ENCODE measurements at places on chromosomes 3 and 15.
A peak's percentile ranks its signal among the peaks of the same experiment; 100 is the strongest.

- DNase-seq = no peak
Observed at GRCh38 chr15:72272997-72273352, 621 bp upstream of the PARP6 start.

DNA sequence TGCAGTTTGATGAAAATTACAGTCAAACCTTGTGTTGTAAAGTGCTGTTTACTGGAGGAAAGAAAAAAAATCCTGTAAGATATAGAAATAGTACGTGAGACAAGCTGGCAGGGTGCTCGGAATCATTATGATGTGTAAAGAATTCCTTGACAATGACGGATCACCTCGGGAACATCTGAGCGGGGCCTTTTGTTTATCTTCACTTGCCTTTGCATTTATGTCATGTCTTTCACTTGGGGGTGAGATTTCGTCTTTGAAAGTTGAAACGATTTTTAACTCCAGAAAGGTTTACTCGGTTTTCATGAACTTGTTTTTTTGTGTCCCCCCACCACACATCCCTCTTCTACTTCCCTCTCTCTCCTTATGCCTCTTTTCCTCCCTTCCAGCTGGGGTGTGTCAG lies 128.3 kb upstream of the VEPH1 start:
- DNase-seq = no peak

DNA sequence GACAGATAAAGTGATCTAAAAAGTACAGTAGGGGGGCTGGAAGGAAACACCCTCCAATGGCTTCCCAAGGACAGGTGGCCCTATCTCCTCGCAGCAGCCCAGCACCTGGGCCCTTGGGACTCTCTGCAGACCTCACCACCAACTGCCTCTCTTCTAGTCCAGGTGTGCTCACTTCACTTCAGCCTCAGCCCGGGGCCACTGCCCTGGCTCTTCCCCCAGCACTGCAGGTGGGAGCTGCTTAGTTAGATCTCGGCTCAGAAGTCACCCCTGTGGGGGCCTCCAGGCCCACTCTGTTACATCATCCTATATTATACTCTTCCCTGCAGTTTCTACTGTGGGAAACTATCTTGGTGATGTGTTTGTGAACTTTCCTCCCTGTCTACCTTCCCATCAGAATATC lies 2.0 kb downstream of the KLF15 start:
- no peak for DNase-seq

GRCh38 chr15:59439576-59439975 lies 1.6 kb downstream of the FAM81A start:
- no peak for DNase-seq

DNA sequence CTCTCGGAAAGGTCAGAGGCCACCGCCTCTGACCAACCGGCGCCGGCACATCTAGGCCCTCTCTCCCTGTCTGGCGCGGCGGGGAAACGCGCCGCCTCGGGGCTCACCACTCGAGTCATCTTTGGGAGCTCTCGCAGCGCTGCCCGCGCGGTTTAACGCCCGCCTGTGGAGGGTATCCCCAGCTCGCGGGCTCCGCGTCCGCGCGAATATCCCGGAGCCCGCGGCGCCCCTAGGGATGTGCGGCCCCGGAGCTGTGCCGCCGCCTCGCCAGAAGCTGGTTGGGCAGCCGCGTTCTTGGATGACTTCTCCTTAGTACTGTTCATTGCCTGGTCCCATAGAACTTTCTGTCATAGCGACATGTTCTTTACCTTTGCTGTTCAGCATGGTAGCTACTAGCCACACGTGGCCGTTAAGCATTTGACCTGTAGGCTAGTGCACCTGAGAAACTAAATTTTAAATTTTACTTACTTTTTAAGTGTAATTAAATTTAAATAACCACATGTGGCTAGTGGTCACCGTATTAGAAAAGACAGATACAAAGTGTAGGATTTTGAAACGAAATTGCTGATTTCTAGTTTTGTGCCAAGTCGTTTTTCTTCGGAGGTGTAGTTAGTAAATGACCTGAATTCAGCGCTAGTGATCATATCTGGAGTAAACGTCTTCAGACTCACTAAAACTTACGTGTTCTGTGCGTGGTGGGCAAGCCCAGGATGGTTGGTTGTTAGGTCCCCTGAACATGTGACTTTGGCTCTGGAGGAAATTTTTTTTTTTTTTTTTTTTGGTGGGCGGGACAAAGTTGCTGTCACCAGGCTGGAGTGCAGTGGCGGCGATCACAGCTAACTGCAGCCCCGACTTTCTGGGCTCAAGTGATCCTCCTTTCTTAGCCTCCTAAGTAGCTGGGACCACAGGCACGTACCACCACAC lies 835 bp downstream of the ARIH2 start:
- DNase-seq = peak; percentile 52

GRCh38 chr3:71461749-71462483 lies 121.6 kb downstream of the FOXP1 start:
- no peak for DNase-seq

- DNase-seq = no peak
Observed at GRCh38 chr3:63972987-63973386, 50.3 kb downstream of the PSMD6 start.

GRCh38 chr3:8490079-8490552 lies 11.5 kb upstream of the LMCD1 start:
- peak; percentile 84 for DNase-seq

- no peak for DNase-seq
Observed at GRCh38 chr3:21729331-21729730, 21.7 kb downstream of the ZNF385D start.

Data from mammary epithelial cell (primary cell).